ENCODE measurements at places on chromosomes 5 and 9. TPM values are rescaled to one million over a fixed set of nuclear protein-coding genes. Genes with fewer than 3 reads are reported as not detected.

The TMC1 gene
- total RNA-seq, result 2.2 TPM

The FEM1C gene
- total RNA-seq, result 29.9 TPM

The TERT gene
- total RNA-seq, result under 0.01 TPM

The UHRF2 gene
- total RNA-seq, result 168 TPM

The MEIKIN gene
- not detected for total RNA-seq

The VCAN gene
- 0.57 TPM for total RNA-seq

The IRX2 gene
- not detected for total RNA-seq

The QSOX2 gene
- 23.5 TPM for total RNA-seq

The NUTM2G gene
- not detected for total RNA-seq

The BARHL1 gene
- total RNA-seq, result not detected

The HRH2 gene
- total RNA-seq, result not detected

The MARCHF11 gene
- not detected for total RNA-seq

The PPP1R26 gene
- total RNA-seq, result 16.5 TPM

The BRD9 gene
- total RNA-seq, result 48.5 TPM

The PCDHA11 gene
- total RNA-seq, result under 0.01 TPM

The LAMC3 gene
- 0.22 TPM for total RNA-seq

The GARIN3 gene
- total RNA-seq, result not detected

The PHF24 gene
- not detected for total RNA-seq

The ZFR gene
- 94.0 TPM for total RNA-seq

The WHRN gene
- total RNA-seq, result 0.22 TPM

The CDH6 gene
- total RNA-seq, result 0.13 TPM

The FAM200C gene
- 2.9 TPM for total RNA-seq

The ACTBL2 gene
- total RNA-seq, result not detected

The GABRA1 gene
- total RNA-seq, result not detected

The CD74 gene
- total RNA-seq, result 0.13 TPM

The EIF4EBP3 gene
- total RNA-seq, result 1.7 TPM

The FOXD4L6 gene
- not detected for total RNA-seq

The PRDM9 gene
- total RNA-seq, result not detected

The EIF4E1B gene
- not detected for total RNA-seq

The TAF11L5 gene
- total RNA-seq, result not detected

The ENTPD2 gene
- total RNA-seq, result not detected

The WWC1 gene
- 0.27 TPM for total RNA-seq

The SELENOP gene
- total RNA-seq, result 0.66 TPM

The LHX3 gene
- total RNA-seq, result not detected

The C9orf57 gene
- not detected for total RNA-seq

The RANBP17 gene
- 8.0 TPM for total RNA-seq

The SPINK13 gene
- total RNA-seq, result not detected

The PCDHGC4 gene
- 1.3 TPM for total RNA-seq

The PGM5 gene
- total RNA-seq, result 0.93 TPM

The LRRC19 gene
- total RNA-seq, result not detected

The PCA3 gene
- total RNA-seq, result 2.2 TPM

The ABO gene
- 0.22 TPM for total RNA-seq

The CAPSL gene
- total RNA-seq, result not detected

The FBXL17 gene
- 9.8 TPM for total RNA-seq

The SPATA31E1 gene
- total RNA-seq, result not detected

The C9 gene
- total RNA-seq, result 0.13 TPM

The LCN1 gene
- not detected for total RNA-seq

The RNF130 gene
- total RNA-seq, result 36.5 TPM

The EDIL3 gene
- 5.3 TPM for total RNA-seq

The CARTPT gene
- total RNA-seq, result not detected

The PROB1 gene
- 1.7 TPM for total RNA-seq

The STKLD1 gene
- 0.57 TPM for total RNA-seq

Data from thoracic aorta endothelial cell (primary cell).